ENCODE measurements at places on chromosomes 3 and 15. TPM values are rescaled to one million over a fixed set of nuclear protein-coding genes. Genes with fewer than 3 reads are reported as not detected.

DNA sequence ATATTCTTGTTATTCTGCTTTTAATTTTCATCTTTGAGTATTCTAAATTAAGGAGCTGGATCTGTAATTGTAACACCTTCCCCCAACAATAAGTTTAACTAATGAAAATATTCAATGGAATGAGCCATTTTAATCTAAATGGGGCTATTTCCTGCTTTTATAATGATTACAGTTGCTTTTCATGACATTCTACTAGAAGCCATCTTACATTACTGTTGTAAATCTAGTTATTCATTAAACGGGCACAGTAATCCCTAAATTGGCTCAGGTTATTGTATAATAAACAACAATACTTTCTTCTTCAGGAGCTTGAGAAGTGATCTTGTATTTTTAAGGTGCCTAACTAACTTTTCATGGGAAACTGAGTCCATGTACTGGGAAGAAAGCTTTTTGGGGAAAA, 8.5 kb downstream of the FLNB start:
- DNase-seq: no peak

DNA sequence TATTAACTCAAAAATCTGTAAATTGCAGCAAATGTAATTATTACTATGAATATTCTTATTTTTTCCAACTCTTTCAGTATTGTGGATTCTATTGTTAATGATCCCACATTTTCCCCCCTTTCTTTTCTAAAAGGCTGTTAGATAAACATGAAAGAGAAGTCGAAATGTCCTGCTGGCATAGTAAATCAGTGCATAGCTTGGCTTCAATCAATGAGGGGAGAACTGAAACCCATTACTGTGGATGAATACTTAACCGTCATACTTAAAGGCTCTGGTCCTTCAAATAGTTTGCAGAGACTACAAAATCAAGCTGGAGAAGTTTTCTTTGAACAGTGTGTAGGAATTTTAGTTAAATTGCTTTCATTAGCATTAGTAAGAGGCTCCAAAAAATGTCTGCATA, 667.9 kb downstream of the CADM2 start:
- DNase-seq: no peak

DNA sequence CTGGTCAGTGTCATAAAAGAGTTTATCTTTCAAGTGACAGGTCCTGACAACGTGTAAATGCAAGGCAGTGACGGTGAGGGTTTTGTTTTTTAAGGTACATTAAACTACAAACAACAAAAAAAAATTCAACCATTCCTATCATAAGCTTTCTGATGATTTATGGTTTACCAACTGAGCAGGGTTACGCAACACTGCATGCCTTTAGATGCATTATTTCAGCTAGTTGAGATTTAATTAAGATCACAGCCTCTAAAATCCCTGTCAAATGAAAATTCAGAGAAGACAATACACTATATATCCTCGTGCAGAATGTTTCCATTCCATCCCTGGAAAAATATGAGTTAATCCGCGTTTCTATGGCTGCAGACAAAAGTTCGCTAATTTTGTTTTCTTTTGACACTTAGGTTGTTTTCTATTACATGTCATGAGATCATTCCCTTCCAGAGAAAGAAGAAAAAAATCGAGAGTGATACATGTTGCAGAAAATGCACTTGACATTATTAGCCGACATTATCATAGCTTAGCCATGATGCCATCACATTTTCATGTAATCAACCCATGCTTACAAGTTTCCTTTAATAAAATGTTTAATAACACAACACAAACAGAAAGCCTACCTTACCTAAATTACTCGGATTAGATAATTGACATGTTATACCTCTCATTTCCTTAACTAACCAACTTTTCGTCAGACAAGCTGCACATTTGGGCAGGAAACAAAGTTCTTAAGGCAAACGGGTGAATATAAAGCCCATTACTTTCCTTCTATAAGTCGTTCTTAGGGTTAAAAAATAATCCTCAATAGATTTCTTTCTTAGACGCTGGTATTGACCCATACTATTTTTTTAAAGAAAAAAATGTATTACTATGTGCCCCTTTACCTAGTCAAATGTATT, 521.2 kb downstream of the FOXP1 start:
- DNase-seq: peak; percentile 50

SAXO2 gene
- total RNA-seq: 1.6 TPM

GRCh38 chr3:24830230-24831152, 335.8 kb upstream of the THRB start:
- DNase-seq: no peak

- no peak for DNase-seq
Measured at GRCh38 chr3:172224560-172225214, 185.3 kb downstream of the FNDC3B start.

- no peak for DNase-seq
Measured at GRCh38 chr3:108125153-108125543, 34.3 kb upstream of the CD47 start.

GOLGA8Q gene
- 0.43 TPM for total RNA-seq

DNA sequence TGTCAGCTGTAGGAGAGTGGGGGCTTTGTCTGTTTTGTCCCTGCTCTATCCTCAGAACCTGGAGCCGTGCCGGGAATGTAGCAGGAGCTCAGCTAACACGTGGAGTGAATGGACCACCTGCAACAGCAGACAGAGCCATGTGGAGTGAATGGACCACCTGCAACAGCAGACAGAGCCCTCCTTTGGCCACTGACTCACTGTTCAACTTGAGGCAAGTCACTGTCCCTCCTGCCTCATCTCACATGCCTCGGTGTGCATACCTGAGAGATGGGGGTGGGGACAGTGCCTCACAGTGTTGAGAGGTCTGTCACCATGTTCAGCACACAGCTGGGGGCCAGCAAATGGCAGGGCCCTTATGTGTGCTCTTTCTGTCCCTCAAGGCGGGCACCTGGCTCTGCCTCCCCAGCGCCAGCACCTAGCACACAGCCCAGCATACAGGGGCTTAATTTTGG, 27.9 kb downstream of the FEM1B start:
- DNase-seq: no peak

SLC38A3 gene
- total RNA-seq: not detected

SH2D7 gene
- total RNA-seq: not detected

FRG2C gene
- total RNA-seq: under 0.01 TPM

GRCh38 chr15:34889476-34889875, 80.1 kb downstream of the AQR start:
- peak; percentile 35 for DNase-seq

FANCD2OS gene
- total RNA-seq: not detected

DNA sequence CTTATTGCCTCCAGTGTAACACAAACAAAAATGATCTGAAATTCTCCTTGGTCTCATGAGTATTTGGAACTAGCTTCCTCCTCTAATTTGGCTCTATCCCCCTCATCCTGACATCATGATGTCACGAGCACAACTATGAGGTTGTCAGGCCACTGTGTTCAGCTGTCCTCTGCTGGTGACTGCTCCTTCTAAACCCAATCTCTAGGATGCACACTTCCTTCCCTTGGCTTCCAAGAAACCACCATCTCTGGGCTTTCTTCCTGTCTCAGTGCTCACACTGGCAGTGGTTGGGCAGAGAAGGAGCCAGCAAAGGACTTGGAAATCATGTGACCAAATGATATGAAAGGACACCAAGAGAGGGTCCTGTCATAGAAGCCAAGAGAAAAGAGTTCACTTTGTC, 30.7 kb upstream of the EIF1B start:
- no peak for DNase-seq

DNA sequence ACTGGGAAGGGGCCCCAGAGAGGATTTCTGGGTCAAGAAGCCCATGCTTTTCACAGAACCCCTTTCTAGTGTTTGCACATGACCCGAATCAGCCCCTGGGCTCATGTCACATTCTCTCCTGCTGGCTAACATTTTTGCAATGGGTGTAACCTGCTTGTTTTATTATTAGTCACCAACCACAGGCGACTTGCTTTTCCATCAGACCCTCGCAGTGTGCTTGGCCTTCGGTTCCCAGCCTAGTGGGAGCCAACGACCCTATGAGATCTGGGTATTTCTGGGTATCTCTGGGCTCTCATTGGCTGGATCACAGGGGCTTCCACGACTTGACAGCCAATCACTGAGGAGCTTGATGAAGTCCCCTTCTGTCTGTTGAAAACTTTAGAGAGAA, 11.0 kb upstream of the FBLN2 start:
- DNase-seq: peak; percentile 95

GRCh38 chr15:64950888-64951287, 38.8 kb downstream of the SPG21 start:
- no peak for DNase-seq

DNA sequence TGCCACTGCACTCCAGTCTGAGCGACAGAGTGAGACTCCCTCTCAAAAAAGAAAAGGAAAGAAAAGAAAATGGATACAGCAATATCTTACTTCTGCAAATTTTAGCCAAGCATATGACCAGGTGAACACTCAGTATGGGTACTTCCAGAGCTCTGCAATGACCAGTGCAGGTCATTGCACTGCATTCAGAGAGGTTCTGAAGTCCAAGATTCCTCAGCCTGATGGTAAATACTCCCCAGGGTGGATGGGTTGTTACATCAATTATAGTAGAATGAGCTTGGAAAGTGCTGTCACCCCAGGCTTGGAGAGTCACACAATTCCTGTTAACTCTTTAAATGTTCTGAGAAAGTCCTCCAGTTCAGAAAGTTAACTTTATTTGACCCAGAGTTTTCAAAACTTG, 103.7 kb downstream of the RPLP1 start:
- no peak for DNase-seq

- no peak for DNase-seq
Measured at GRCh38 chr3:141083836-141084649, 32.9 kb downstream of the SPSB4 start.

DNA sequence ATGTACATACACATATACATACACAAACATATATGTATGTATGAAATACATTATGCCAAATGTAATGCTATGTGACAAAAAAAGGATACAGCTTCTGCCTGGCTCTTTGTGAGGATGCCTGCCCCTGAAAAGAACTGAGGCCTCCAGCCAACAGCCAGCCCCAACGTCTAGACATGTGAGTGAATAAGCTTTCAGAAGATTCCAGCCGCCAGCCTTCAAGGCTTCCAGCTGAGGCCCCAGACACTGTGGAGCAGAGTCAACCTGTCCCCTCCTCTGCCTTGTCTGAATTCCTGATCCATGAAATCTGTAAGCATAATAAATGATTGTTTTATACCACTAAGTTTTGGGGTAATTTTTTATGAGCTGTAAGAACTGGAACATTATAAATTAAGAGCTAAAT, 24.7 kb downstream of the GXYLT2 start:
- no peak for DNase-seq

DNA sequence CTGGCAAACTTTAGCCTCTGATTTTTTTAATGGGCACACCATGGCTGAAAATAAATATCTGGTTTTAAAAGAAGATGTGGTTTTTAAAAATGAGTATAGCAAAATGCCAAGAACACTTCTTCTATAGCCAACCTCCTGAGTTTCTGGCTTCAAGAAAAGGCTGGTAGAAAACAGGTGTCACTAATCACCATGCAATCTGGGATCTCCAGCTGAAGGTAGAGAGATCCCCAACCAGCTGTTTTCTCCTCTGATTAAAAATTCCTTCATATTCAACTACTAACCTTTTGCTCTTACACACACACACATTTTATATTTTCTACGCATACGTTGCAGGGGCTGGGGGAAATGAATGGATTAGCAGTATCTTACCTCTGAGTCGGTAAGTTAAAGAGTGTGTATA, 279.6 kb upstream of the ROBO2 start:
- no peak for DNase-seq

LTK gene
- total RNA-seq: 1.6 TPM

MYO5C gene
- total RNA-seq: not detected

- DNase-seq: no peak
Measured at GRCh38 chr3:119170821-119171220, 2.6 kb upstream of the UPK1B start.

GP5 gene
- total RNA-seq: not detected

GRCh38 chr3:68880632-68881031, 51.7 kb downstream of the TAFA4 start:
- DNase-seq: no peak

DNA sequence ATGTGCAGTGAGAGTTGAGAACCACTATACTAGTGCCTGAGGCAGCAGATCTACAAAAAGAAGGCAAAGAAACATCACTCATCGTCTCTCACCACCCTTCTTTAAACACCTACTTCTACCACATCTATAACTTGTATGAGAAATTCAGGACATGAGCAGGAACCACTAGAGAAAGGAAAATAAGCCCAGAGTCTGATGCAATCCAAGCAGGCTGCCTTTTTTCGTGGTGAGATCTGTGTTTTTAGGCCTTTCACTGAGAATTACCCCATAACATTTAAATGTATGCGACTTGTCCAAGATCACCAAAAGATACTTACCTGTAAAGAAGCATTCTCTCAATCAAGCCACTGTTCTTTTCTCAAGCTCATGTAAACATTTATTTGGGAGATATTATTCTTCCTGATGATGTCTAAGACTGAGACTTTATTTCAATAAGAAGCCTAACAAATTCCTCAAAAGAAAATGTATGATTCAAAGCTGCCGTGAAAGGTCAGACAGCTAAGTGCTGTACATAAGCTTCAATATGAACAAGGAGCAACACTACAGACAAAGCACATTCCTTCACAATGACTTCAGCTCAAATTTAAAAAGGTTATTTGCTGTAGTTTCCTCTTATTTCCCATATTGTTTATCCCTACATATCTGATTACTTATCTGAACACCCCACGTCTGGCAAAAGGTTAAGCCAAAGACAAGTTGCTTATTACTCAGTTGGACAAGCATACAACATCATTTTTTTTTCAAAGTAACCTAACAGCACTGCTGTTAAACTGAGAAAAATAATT, 16.5 kb downstream of the SPICE1 start:
- peak; percentile 63 for DNase-seq

DNA sequence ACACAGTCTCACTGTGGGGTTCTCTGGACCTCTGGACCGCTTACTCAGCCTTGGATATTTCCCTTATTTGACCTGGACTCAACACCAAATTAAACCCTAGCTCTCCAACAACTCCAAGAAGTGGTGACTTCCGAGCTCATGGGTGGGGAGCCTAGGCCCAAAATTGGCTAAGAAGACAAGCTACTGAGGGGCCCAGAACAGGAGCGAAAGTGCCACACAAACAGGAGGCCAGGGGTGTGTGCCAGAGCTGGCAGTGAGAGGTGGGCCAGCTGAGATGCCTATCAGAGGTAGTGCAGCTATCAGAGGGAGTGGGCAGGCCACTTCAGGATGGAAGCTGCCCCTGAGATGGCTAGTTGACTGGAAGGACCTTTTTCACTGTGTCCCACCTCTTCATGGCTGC, 151.1 kb upstream of the PRR20G start:
- no peak for DNase-seq

GRCh38 chr15:40855706-40856234, 11.9 kb downstream of the SPINT1 start:
- DNase-seq: no peak

GREM1 gene
- total RNA-seq: 527 TPM

WDR53 gene
- total RNA-seq: 5.5 TPM

- DNase-seq: no peak
Measured at GRCh38 chr3:29318251-29318650, 37.4 kb downstream of the RBMS3 start.

HDGFL3 gene
- total RNA-seq: 23.7 TPM

GRCh38 chr3:16378920-16379319, 113.9 kb downstream of the OXNAD1 start:
- DNase-seq: peak; percentile 25

LMCD1 gene
- total RNA-seq: 170 TPM

Measured in fibroblast of villous mesenchyme (primary cell).